ENCODE measurements at places on chromosomes 1 and 21.

DNA sequence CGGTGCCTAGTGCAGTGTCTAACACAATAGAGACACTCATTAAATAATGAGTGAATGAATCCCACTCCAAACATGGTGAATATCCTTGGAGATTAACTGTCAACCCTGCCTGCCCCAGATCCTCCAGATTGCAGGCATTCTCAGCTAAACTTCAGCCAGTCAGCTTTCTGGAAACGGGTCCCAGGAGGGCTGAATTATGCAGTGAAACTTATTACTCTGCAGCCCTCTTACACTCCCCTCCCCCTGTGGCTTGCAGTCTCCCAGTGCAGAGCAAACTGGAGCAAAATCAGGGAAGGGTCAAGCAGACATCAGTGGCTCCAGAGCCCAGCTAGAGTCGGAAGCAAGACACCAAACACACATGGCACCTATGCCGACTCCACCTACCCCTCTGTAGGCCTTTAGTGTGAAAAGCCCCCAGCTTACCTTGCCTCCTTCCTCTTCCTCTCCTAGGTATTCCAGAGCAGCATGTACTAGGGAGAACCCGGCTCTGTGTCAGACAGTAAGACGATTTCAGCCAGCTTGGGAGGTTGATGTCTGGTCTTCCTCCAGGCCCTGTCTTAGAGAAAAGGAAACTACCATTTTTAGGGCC, 6.5 kb upstream of the RGS16 start:
- no peak for DNase-seq

DNA sequence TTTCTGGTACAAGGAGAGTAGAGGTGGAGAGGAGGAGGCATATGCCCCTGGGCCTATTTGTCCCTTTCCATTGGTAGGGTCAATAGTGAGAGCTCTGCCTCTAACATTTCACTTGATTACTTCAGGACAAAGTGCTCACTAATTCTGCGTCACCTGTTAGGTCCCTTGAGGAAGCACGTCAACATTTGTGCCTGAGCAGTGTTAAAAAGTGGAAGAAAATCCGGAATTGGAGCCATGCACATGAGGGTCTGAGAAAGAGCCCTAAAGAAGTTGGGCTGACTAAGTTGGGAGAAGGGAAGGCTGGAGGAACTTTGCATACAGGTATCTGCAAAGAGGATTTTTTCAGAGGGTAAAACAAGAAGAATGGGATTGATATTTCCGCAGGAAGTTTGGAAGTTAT, 1.9 kb downstream of the SLC25A44 start:
- no peak for DNase-seq

DNA sequence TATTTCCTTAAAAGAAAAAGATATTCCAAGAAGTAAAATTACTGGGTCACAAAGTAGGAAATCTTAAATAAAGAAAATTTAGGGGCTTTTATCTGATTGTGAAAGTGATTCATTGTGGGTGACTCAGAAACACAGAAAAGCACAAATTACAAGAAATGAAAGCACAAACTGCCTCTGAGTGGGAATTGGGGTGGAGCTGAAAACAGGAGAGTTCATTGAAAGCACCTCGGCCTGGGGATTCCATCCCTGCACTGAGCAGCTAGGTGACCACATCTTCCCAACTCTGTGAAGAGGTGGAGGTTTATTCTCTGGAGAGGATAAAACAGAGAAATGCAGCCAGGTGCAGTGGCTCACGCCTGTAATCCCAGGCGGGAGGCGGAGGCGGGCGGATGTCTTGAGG, 7.4 kb downstream of the GJA4 start:
- no peak for DNase-seq

DNA sequence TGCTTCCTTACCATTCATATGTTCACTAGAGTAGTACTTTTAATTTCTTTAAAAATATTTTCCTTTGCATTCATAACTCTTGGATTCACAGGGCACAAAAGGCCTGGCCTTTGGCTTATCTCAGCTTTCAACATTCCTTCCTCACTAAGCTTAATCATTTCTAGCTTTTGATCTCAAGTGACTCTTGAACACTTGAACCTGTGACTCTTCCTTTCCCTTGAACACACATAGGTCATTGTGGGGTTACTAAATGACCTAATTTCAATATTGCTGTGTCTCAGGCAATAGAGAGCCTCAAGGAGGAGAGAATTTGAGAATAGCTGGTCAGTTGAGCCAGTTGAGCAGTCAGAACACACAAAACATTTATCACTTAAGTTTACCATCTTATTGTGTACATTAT, 49.9 kb downstream of the COL11A1 start:
- no peak for DNase-seq

Data from skeletal muscle cell (primary cell).